ENCODE measurements at places on chromosomes 7 and 10.

DNA sequence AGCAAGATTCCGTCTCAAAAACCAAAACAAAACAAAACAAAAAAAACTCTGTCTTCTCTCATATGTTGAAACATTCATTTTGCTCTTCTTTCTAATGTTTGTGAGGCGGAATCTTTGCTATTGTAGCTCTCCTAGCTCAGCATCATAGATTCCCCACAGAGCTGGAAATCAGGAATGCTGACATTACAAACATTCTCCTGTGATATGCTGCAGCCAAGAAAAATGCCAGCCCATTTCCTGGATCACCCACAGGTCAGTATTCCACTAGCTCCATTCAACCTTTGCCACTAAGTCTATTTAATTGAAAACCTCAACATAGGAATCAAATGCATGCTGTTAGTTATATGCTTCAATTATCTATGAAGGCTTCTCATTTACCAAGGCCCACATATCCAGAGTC, 186.3 kb downstream of the IPMK start:
- DNase-seq, result no peak

- DNase-seq, result no peak
These were observed 448.5 kb downstream of the KCNMA1 start for GRCh38 chr10:77189075-77189474.

DNA sequence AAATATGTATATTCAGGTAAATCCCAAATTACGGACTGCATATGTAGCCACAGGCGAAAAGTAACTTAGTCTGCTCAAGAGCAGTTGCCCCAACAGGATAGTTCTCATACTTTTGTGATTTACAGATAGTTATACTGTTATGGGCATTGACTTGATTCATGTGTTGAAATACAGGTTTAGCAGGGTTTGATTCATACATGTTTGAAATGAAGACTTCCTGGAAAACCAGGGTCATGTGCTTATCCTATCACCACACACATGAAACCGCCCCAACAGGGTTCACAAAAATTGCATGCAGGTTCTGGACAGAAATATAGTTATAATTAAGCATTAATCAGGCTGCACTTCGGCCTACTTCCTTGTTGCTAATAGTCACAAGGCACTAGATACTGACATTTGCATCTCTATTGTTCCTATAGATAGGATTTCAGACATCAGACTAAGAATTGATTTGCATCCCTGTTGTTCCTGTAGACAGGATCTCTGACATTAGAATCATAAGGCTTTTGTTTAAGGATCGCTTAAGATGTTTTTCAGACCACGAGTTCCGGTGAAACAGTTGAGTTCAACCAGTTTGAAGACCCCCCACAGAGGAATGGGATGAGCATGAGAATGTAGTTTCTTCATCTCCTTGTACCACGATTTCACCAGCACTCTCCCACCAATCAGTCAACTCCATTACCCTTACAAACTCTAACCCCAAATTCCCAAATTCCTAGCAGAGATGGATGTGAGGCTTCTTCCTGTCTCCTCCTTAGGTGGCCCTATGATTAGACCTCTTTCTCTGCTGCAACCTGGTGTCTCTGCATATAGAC, 2.0 kb upstream of the ZNF398 start:
- DNase-seq, result peak; percentile 20

DNA sequence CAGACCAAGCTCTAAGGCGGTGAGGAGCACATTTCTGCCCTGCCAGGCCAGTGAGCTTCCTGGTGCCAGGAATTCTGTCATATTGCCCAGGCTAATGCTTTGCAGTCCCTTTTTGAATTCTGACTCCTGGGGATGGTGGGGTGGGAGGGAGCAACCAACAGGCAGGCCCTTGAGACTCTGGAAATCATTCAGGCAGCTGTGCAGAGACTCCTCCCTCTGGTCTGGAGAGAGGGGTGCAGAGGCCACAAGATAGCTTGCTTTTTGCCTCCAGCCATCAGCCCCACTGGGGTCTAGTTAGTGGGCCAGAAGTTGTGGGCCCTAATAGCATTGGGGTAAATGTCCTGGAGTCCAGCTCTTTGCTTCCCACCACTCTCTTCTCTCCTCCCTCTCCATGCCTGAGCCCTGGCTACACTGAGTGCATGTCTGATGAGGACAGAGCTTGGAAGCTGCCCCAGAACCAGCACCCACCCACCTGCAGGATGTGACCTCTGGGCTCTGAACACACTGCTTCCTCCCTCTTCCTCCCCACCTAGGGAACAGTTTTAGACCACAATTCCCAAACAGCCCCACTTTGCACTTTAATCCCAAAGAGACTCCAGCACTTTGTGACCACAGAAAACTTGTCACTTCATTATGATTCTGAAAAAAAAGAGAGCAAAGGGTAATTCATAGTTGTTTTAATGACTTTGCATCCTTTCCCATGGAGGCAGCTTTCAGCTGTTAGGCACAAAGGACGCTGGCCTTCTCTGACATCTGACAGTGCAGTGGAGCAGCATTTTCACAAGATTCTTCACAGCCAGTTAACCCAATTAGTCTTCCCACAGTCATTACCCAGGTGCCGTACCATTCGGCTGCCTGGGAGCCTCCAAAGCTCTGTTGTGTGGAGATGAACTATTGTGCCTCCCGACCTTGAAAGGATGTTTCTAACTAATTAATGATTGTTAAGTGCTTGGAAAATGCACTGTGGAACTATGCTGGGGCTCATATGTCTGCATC, 262.5 kb downstream of the TRIL start:
- DNase-seq, result no peak

DNA sequence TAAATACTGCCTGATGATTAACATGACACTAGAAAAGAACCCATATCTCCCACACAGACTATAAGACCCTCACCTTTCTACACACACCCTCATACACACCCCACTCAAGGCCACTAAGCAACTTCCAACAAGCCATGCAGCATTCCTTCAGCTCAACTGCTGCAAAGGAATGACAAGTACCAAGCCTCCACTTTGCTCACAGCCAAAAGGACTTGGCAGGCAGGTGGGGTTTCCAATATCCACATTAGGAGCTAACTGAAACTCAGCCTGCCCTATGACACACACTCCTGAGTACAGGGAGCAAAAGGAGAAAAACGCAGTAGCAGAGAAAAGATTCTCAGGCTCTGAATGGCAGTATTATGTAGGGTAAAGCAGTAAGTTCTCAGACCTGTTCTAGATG, 13.4 kb downstream of the USP54 start:
- peak; percentile 52 for DNase-seq

- DNase-seq, result no peak
These were observed 12.5 kb downstream of the NPVF start for GRCh38 chr7:25215694-25216335.

- DNase-seq, result peak; percentile 41
These were observed 7.4 kb downstream of the BTAF1 start for GRCh38 chr10:91930939-91931338.

- no peak for DNase-seq
These were observed 299.6 kb upstream of the SP4 start for GRCh38 chr7:21128062-21128817.

- DNase-seq, result no peak
These were observed 15.4 kb upstream of the SH2B2 start for GRCh38 chr7:102271158-102271798.

GRCh38 chr7:36642010-36642409, 82.3 kb downstream of the AOAH start:
- DNase-seq, result no peak

DNA sequence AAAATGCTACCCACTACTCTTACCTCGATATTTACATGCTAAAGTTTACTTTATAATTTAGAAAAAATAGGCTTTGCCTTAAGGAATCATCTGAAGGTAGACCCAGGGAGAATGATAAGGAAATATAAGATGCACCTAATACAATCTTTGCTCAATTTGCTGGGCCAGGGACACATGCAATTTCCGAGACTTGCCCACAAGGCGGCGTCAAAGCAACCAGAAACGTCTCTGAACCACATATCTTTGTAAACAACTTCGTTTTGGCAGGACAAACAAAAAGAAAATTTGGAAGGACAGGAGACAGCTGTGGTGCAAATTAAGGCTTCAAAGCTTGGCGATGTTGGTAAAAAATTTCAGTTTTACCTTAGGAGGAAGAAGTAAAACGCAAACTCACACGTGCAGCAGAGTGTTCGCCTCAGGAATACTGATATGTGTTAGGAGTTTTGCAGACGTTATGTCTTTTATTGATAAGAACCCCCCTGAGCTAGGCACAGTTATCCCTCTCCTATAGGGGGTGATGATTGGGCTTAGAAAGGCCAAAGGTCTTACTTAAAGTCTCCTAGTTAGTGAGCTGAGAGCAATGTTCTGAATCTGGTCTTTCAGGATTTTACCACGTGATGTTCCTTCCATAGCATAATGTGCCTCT, 134.3 kb downstream of the PRKCQ start:
- DNase-seq, result peak; percentile 50

DNA sequence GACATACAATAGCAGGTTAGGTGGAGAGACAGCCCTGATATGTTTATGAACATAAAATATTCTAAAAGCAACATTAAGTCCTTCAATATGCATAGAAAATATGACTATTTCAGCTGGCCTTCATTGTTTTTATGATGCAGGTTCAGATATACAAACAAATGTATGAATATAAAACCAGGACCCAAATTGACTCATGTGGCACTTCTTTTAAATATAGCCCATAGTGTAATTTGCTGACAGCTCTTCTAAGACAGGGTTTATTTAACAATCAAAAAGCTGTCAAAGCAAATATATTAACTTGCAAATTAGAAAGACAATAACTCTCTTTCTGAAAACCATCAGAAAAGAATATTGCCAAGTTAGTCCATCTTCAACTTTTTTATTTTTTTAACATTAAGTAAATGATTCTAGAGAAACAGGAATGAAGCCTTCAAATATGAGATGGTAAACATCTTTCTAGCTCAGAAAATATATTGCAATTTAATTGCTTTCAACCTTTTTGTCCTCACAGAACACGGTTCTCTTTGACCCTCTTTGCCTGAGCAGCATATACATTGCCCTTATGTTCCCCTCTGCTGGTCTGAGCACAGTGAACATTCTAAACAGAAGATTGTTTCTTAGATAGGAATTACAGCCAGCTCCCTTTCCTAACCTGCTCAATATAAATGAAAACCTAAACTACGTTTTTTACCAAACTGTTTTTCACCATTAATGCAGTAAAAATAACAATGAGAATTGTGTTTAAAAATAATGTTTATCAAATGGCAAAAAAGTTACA, 82.8 kb downstream of the CACNA2D1 start:
- no peak for DNase-seq

DNA sequence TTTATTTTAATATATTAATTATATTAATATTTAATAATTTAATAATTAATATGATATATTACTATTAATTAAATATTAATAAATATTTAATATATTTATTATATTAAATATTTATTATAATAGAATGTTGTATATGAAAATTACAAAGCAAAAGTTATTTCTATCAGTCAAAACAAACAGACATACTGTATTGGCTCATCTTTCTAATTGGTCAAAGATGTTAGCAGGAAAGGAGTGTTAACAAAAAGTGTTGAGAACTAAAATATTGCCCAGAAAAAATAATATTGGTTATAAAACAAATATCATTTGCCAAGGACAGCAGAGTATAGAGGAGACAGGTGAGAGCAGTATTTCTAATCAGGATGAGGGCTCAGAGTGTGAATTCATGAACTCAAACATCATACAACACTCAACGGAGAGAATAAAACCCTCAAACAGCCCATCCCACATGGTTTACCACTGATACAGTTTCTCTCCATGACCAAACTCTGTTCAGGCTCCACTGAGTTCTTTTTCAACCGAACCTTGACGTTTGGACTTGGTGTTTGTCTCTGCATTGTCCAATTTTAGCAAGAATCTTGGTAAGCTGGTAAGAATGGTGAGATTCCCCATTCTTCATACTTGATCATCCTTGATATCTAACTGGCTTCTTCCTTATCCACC, 58.0 kb downstream of the TSPAN12 start:
- DNase-seq, result no peak

GRCh38 chr7:141785706-141786552, 4.1 kb upstream of the TAS2R5 start:
- peak; percentile 65 for DNase-seq

DNA sequence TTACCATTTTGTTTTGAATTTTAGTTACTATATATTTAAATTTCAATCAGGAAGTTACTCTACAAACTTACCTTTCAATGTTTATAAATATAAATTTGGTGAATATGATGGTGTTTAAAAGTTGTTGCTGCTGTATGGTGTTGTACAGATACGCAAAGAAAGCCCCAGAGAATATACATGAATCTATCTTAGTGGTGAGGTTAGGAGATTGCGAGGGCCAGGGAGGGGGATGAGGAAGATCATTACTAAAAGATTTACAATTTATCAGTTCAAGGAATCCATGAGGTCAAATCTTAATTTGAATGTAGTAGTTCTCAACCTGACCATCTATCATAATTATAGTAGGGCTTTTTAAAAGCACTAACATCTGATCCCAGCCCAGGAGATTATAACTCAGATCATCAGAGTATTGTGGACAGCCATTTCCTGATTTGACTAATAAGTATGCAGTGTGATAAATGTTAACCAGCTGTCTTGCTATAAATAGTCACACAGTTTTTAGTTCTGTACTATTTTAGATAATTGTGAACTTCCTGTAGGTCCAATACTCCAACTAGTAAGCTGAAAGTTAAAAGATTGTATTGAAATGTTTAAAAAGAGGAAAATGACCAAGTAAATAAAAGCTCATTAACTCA, 23.6 kb downstream of the FAM3C start:
- DNase-seq, result no peak

DNA sequence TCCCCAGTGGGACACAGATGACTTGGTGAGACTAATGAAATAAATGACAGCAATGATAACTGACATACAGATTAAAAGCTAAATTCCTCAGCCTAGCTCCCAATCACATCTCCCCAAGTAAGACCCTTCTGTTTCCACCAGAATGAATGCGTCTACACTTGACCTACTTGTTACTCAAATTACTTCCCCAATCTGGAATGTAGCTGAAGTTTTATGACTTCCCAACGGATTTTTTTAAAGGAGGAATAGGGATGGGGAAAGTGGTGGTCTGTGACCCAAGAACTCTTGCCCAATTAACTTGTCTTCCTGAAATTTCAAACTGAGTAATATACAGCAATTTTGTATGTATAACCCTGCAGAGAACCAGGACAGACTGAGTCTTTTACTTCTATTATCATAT, 9.1 kb downstream of the H2AZ2 start:
- no peak for DNase-seq

- no peak for DNase-seq
These were observed 303.9 kb downstream of the TNS3 start for GRCh38 chr7:47278043-47278442.

DNA sequence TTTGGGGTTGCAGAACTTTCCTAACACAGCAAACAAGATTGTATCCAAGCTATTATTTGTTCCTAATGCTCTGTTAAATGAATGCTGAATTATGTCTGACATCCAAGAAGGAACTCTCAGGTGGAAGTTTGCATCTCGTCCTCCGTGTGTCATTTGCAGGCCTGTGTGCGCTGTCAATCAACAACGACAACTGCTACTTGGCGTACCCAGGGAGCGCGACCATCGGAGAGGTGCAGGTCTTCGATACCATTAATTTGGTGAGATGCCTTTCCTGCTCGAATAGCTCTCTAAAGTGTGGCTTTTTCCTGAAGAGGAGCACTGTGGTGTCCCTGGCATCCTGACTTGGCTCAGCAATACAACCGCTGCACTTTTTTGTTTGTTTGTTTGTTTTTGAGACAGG, 26.9 kb downstream of the WIPI2 start:
- no peak for DNase-seq

- no peak for DNase-seq
These were observed 543.1 kb upstream of the MBL2 start for GRCh38 chr10:53315709-53316108.

All from iris pigment epithelial cell (primary cell).